Stimulated activated CD8-positive, alpha-beta memory T cell treated with anti-CD3 and anti-CD28 coated beads, Interleukin-4, amount 100 ng/mL, for 1 hour (primary cell): ENCODE measurements at places on chromosomes 2 and 18.

DNA sequence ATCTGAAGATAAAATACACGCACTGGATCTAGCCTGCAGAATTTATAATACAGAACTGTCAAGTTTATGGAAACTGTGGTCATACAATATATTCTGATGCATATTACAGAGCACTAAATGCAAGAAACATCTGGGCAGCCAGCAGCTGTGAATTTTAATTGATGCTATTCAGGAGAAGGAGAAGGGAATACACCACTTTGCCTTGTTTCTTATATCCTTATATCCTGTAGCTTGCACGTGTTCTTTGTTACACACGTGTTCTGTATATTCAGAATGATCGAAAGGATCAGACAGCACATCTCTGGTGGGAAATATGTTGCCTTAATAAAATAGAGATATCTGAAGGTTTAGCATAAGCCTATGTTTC is 335.8 kb downstream of the AGPS start:
- DNase-seq: no peak

- no peak for DNase-seq
Observed at GRCh38 chr2:47484396-47484795, 81.4 kb downstream of the MSH2 start.

GRCh38 chr2:42127425-42128424 is 41.4 kb upstream of the EML4 start:
- no peak for DNase-seq

- no peak for DNase-seq
Observed at GRCh38 chr2:240556553-240557100, 1.2 kb downstream of the ANKMY1 start.

DNA sequence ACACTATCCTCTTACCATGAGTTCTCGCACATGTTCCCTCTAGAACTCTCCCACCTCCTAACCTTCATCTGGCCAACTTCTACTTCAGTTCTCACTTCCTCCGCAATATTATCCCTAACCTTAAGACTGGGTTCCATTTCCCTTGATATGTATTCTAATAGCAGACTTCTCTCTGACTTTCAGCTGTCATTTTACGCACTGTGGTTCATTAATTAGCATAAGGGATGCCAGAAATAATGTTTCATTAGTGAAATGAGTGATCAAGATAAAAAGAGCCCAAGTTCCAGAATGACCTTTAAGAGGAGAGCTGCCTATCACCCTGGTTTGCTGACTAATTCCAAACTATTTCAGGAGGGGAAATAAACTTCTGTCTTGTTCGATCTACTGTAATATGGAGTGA is 108.6 kb upstream of the CCDC150 start:
- no peak for DNase-seq

DNA sequence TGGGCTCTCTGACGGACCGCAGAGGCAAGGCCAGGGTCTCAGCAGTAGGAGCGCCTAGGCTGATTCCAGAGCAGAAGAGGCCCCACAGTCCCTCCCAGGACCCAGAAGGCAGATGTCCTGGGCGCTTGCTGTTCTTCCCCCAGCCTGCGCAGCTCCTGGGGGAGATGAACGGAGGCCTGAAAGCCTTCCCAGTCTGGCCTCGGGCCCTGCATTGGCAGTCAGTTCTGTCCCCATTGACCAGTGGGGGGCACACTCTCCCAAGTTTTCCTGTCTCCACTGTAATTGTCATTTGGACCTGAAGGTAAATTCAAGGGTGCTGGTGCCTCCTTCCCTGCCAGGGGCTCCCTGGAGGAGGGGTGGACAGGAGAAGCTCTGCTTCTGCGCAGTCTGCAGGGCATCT is 345.7 kb downstream of the CYP26B1 start:
- DNase-seq: no peak

GRCh38 chr18:71471963-71472725 is 1072.0 kb downstream of the CBLN2 start:
- DNase-seq: no peak

GRCh38 chr2:43013821-43014345 is 212.5 kb downstream of the ZFP36L2 start:
- no peak for DNase-seq

DNA sequence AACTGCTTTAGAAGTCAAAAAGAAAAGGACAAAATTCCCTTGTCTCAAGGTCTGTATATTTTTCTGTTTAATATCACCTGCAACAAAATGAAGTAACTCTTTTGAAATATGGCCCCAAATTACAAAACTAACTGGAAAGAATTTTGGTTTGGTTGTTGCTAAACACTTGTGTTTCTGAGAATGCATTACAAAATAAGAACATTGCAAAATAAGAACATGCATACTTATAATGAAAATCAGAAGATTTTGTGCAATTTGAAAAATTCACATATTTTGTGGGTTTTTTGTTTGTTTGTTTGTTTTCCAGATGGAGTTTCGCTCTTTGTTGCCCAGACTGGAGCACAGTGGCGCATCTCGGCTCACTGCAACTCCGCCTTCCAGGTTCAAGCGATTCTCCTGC is 21.8 kb downstream of the NDUFB3 start:
- DNase-seq: no peak

DNA sequence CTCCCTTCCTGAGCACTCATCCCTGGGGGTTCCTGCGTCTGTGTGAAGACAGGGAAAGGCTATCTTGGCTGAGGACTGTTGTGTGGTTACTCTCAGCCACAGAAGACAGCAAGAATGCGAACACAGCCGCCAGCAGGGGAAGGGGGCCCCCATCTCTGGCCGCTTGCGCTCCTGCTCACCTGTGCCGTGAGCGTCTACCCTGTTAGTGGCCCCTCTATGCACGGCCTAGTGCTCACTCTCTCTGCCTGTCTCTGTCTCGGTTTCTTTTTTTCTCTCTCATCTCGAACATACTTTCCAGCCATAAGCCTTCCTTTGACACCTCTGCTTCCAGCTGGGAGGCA is 206.7 kb upstream of the APCDD1 start:
- no peak for DNase-seq

DNA sequence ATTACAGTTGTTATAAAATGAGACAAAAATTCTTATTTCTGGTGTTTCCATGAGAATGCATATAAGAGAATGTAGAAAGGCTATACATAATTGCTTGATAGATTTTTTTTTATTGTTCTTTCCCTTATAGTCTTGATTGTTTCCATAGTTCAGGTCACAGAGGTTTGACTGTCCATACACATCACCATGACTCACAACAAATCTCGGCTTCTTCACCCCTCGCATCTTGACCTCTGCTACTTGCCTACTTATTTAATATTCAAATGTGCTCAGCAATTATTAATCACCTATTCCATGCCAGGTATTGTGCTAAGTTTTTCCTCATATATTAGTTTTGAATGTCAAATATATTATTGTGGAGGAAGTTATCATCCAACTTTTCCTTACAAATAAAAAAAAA is 789.6 kb downstream of the RNF144A start:
- DNase-seq: no peak

DNA sequence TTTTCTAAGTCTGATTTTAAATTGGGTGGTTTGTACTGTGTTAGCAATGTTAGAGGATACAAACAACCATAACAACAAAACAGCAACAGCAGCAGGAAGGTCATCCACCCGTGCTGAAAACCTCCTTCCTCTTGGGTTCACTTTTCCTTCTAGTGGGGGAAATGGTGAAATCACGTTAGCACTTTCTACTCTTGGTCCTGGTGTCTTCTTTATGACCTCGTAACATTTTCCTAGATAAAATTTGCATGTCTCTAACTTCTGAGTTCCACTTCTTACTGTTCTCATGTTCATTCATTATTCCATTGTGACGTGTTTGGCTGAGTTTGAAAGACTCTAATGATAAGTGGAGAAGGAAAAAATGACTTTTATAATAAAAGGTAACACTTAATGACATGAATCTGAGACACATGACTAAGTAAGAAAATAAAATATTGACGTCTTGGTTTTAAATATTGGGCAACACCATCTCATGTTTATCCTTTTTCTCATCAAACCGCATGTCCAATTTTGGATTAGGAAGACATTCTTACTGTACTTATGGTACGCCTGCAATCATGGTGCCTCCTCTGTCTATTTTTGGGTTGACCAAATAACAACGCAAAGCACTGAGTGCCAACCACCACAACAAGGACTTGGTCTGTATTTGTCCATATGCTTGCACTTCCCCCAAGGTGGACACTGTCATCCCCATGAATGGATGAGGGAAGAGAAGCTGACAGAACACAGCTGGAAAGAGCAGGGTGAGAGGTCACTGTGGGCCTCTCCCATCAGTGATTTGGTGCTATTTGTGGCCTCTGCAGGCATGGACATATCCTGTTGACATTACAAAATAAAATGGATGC is 25.7 kb upstream of the IL1R1 start:
- DNase-seq: no peak

GRCh38 chr18:71049893-71050292 is 761.0 kb downstream of the SOCS6 start:
- DNase-seq: no peak

- DNase-seq: no peak
Observed at GRCh38 chr2:230589497-230590015, 123.1 kb upstream of the CAB39 start.

- DNase-seq: no peak
Observed at GRCh38 chr2:161208527-161209139, 48.4 kb downstream of the TANK start.

- no peak for DNase-seq
Observed at GRCh38 chr2:217466805-217467204, 536.0 kb downstream of the TNS1 start.

DNA sequence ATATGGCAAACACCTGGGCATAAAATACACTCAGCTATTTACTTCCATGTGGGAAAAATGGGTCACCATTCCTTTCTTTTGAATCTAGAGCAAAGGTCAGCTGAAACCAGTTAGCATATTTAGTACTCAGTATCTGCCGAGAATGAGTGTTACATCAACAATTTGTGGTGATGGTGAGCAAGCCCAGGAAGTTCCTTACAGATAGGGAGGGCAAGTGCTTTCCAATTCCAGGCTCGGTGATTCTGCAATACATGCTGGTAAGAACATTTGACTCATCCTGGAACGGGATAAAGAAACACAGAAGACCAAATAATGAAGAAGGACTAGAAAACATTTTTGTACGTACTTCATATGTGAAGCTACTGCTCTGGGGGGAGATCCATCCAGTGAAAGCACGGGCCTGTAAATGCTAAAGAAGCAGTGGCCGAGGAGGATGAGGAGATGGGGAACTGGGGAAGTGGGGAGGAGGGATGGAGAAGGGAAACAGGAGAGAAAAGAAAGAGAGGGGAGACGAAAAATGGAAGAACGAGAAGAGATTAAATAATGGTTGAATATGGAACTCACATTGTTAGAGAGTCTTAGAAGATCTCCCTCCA is 251.9 kb downstream of the TTC32 start:
- DNase-seq: no peak

DNA sequence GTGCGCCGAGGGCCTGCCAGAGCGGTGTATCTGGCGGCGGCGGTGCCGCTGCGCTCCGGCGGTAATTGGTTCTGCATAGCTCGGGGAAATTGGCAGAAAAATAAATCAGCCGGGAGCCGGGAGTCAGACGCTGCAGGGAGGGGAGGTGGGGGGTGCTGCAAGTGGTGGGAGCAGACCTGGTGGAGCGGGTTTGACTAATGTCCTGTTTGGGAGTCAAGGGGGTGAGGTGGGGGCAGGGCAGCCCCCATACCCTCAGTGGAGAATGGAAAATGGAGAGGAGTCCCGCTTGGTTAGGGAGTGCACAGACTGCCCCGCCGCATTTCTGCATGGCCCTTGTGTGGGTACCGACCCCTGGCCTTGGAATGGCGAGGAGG is 107.3 kb downstream of the DYSF start:
- no peak for DNase-seq

DNA sequence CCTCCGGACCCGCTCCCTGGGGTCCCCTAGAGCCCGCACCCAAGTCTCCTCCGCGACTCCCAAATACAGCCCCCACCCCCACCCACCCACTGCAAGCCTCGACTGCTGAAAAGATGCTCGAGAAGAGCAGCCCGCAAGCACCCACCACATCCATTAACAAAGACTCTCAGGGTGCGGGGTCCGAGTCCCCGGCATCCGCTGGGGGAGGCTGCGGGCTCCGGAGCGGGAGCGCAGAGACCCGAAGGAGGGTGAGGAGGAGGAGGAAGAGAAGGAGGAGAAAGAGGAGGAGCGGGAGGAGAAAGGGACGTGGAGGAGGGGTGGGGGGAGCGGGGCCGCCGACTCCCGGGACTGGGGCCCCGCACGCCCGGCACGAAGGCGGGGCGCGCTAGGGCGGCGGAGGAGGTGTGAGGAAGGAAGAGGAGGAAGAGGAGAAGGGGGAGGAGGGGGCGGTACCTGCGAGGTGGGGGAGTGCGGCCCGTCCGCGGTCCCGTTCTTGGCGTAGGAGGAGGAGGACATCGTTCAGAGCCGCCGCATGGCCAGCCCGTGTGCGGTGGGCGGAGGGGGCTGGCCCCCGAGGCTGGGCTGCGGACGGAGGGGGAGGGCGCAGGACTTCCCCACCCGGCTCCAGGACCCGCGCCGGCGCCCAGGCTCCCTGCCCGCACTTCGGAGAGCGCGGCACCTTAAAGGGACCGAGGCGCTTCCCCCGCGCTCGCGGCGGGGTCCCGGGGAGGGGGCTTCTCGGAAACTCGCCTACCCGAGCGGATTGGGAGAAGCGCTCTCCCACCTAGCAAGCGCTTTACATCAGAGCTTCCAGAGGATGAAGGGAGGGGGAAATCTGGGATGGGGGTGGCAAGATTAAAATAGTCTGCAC is at the start of gene CACNB4:
TSS of gene CACNB4 (minus strand) at position 549 of the 871 bp plus-strand sequence.
- DNase-seq: no peak

DNA sequence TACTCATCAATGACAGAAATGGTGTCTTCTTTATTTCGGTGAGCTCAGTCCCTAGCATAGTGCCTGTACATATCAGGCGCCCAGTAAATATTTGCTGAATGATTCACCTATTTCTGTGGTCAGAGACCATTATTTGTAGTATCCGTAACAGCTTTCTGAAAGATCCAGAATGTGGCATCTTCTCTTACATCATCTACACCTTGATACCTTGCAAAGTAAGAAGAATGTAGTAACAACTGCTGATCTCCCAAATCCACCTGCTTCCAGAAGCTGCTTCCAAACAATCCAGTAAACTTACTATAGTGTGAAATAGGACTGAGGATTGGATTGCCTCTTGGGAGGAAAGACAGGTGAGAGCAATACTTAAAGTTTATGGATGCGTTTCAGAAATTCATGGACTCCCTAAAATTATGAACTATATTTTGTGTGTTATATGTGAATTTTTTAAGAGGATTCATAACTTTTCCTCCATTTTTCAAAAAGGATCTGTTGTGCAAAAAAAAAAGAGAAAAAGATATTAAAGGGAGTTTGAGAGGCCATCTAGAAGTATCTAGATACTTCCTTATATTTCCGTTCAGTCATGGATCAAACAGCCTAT is 945 bp upstream of the ASXL2 start:
- no peak for DNase-seq

DNA sequence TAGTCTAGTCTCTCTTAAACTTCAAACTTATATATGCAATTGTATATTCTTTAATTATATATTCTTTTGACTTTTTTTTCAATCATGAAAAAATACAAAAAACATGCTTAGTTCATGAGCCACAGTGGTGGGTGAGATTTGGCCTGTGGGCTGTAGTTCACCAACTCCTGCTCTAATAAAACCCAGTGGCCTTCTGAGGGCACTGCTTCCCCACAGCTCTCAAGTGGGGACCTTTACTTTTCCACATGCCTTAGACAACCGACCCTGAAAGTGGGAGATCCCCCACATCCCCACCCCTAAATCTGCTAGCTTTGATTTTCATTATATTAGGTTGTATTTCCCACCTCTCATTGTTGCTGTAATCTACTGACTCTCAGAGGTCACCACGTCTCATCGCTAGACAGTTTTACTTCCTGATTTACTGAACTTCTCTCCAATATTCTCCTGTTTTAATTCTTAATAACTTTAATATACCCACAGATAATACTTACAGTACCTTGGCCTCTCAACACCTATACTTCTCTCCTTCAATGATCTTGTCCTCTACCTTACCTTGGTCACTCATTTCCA is 57.3 kb downstream of the ROCK1 start:
- DNase-seq: no peak
